Stimulated activated CD8-positive, alpha-beta memory T cell treated with anti-CD3 and anti-CD28 coated beads, Interleukin-4, amount 100 ng/mL, for 1 hour (primary cell): ENCODE measurements at places on chromosomes 12 and 14.

GRCh38 chr12:69639400-69640016 lies 28.8 kb upstream of the LRRC10 start:
- DNase-seq = peak; percentile 5

- no peak for DNase-seq
These were observed 55.4 kb downstream of the ASCL1 start for GRCh38 chr12:103012884-103013283.

- peak; percentile 13 for DNase-seq
These were observed 518 bp downstream of the GSKIP start for GRCh38 chr14:96363751-96364336.

DNA sequence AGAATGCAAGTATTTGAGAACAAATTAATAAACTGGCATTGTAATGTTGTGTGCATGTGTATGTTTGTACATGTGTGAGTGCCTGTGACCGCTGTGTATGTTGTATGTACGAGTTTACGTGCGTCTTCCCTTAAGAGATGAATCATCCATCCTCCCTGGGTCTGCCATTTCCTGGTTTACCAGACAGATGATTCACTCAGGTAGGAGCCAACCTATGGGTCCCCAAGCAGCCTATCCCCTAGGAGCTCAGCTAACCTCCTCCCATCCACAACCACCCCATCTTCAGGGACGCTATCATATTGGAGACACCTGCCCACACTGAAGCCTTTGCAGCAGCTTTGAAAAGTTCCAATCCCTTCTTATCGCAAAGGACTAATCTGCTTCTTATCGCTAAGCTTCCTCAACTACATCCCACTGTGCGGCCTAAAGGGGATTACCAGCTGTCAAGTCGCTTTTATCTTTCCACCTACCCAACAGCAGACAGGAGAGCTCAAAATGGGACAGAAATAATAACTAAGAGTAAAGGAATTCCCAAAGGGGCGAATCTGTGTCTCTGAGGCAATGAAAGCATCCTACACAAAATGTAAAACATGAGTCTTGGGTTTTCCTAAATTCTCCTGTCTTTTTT lies 81.5 kb upstream of the TMCC3 start:
- no peak for DNase-seq

DNA sequence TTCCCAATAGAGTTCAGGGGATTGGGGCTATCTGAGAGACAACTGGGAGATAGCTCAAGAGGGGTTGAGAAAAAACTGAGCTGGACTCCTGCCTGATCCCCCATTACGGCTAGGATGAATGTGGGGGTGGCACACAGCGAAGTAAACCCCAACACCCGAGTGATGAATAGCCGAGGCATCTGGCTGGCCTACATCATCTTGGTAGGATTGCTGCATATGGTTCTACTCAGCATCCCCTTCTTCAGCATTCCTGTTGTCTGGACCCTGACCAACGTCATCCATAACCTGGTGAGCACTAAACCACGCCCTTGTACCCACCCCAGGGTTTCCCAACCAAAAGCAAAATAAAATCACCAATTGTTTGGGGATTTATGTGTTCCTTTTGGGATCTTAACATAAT lies 1.0 kb downstream of the ORMDL2 start:
- DNase-seq = no peak

- DNase-seq = no peak
These were observed 4.6 kb upstream of the HIP1R start for GRCh38 chr12:122830517-122831214.
